Glomerular endothelial cell (primary cell): ENCODE measurements at places on chromosomes 2 and 18. TPM values are rescaled to one million over a fixed set of nuclear protein-coding genes. Genes with fewer than 3 reads are reported as not detected.

HS1BP3 gene
- 48.5 and 52.3 TPM in 2 replicates for total RNA-seq

TMEFF2 gene
- not detected in 2 replicates for total RNA-seq

PAX8 gene
- total RNA-seq = 21.9 and 30.2 TPM in 2 replicates

MPV17 gene
- 103 and 117 TPM in 2 replicates for total RNA-seq

AMMECR1L gene
- 15.5 and 20.7 TPM in 2 replicates for total RNA-seq

TRMT61B gene
- 7.9 and 9.4 TPM in 2 replicates for total RNA-seq

FIGLA gene
- total RNA-seq = not detected in 2 replicates

SLC39A6 gene
- 21.0 and 25.3 TPM in 2 replicates for total RNA-seq

DPP10 gene
- not detected in 2 replicates for total RNA-seq

OR6B2 gene
- not detected in 2 replicates for total RNA-seq

DSG1 gene
- total RNA-seq = 0.15 TPM in 1 of 2 replicates, not detected in the other

TXNDC2 gene
- total RNA-seq = not detected in 2 replicates

ARL5A gene
- 37.5 and 49.2 TPM in 2 replicates for total RNA-seq

AFG3L2 gene
- 39.3 and 40.5 TPM in 2 replicates for total RNA-seq

SERPINB3 gene
- total RNA-seq = not detected in 2 replicates

HYCC2 gene
- 6.2 and 11.0 TPM in 2 replicates for total RNA-seq

B3GNT7 gene
- 0.44 and 1.2 TPM in 2 replicates for total RNA-seq

CSRNP3 gene
- 0.44 and 0.47 TPM in 2 replicates for total RNA-seq

PIEZO2 gene
- total RNA-seq = 100.0 and 148 TPM in 2 replicates

SIX3 gene
- not detected in 2 replicates for total RNA-seq
